Activated CD8-positive, alpha-beta memory T cell treated with anti-CD3 and anti-CD28 coated beads for 4 hours (primary cell): ENCODE measurements at places on chromosomes 2 and 18.

DNA sequence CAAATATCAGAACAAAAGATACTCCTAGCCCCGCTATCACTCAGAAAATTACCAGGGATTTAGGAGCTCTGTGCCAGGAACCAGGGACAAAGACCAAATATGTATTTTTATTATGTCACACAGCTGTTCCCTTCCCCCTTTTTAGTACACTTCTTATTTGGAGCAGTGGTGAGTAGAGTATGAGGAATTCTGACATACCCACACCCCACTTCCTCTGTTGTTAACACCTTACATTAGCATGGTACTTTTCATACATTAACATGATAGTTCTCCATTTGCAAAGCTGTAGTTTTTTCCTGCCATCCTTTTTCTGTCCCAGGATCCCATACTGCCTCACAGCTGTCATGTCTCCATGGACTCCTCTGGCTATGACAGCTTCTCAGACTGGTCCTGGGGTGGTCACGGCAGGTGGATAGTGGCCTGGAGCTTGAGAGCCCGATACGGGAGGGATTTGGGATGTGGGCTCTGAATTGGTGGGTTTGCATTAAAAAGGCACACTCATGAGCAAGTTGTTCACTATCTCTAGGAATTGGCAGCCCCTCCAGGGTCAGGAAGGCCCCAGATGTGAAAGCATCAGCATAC is 100.2 kb downstream of the SH3RF3 start:
- no peak for DNase-seq

DNA sequence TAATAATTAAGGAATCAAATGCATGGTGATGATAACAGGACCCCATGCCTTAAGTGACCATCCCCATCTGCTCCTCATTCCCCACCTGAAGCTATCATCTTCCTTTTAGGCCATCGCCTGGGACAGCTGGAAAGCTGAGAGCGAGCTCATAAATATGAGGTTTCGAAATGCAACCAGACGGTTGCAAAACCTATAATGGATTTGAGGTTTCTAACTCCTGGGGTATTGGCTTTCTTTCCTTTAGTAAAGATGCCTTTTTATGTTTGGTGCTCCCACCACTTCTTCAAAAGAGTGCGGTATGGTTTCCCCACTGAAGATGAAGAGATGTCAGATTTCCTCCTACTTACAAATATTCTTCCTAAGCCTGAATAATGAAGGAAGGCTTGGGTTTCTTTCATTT is 1589.5 kb upstream of the PIK3C3 start:
- DNase-seq, result no peak

GRCh38 chr18:76130845-76131244 is 364.2 kb downstream of the ZNF516 start:
- no peak for DNase-seq

GRCh38 chr18:11671156-11671555 is 17.9 kb upstream of the GNAL start:
- DNase-seq, result no peak

- DNase-seq, result no peak
Observed at GRCh38 chr18:47680488-47680887, 250.0 kb downstream of the SMAD2 start.

DNA sequence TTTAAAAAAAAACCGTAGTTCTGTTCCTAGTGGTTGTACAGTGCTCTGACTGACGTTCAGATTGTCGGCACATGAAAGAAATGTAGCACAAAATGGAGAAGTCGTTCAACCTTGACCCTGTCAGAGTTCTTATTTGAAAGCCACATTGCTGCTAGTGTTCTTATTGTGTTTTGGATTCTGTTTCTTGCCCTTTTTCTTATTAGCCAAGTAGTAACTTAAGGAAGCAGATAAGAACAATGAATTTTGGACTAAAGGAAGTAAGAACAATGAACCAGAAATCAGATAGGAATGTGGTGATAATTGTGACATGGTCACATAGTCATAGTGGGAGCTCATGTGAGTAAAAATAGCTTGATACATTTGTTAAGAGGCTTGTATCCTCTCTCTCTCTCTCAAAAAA is 45.9 kb downstream of the RPIA start:
- no peak for DNase-seq

GRCh38 chr2:191696001-191696400 is 18.1 kb downstream of the NABP1 start:
- no peak for DNase-seq
